ENCODE measurements at places on chromosomes 11 and 22. TPM values are rescaled to one million over a fixed set of nuclear protein-coding genes. Genes with fewer than 3 reads are reported as not detected.

GRCh38 chr11:60184824-60185511 is 2.1 kb upstream of the MS4A6A start:
- no peaks in the 10 kb centered on the region for H3K27me3 ChIP-seq
- no peaks in the 10 kb centered on the region for H3K4me1 ChIP-seq
- H3K4me3 ChIP-seq, result no peak overlapping the region

GRCh38 chr22:32932176-32932575 is 126.0 kb downstream of the SYN3 start:
- no peaks in the 10 kb centered on the region for H3K27me3 ChIP-seq
- H3K4me1 ChIP-seq, result no peaks in the 10 kb centered on the region
- no peak overlapping the region for H3K27ac ChIP-seq
- H3K36me3 ChIP-seq, result no peaks in the 10 kb centered on the region
- no peak overlapping the region for H3K4me3 ChIP-seq

- H3K27me3 ChIP-seq, result no peaks in the 10 kb centered on the region
- peak overlapping the region; percentile 12 for H3K27ac ChIP-seq
- H3K36me3 ChIP-seq, result no peaks in the 10 kb centered on the region
- H3K4me1 ChIP-seq, result peaks cover 3% of the 10 kb centered on the region
- no peak overlapping the region for H3K4me3 ChIP-seq
These were observed 42.9 kb downstream of the IRAG1 start for GRCh38 chr11:10650630-10651029.

GRCh38 chr11:74135127-74135840 is 35.5 kb downstream of the C2CD3 start:
- H3K36me3 ChIP-seq, result no peaks in the 10 kb centered on the region
- H3K27me3 ChIP-seq, result no peaks in the 10 kb centered on the region
- H3K4me3 ChIP-seq, result no peak overlapping the region
- no peak overlapping the region for H3K27ac ChIP-seq
- no peak for DNase-seq
- H3K4me1 ChIP-seq, result no peaks in the 10 kb centered on the region

Gene APOA1
- 3.5 TPM for total RNA-seq

Gene CAPN5
- total RNA-seq, result 16.6 TPM

Data from uterus (tissue), 4 donors.